ENCODE measurements at places on chromosomes 13 and 19.

DNA sequence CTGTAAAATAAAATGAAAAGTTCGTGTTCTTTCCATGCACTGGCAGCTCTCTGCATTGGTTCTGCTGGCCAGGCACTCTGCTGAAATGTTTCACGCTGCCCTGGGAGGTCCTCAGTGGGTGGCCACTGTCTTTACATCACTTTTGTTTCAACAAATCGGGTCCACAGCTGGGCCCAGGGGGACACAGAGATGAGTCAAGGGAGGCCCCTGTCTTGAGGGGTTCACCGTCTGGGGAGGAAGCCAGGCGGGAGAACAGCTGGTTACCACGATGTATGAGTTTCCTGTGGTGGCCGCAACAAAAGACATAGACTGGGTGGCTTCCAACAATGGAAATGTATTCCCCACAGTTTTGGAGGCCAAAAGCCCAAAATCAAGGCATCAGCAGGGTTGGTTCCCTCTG is 5.1 kb upstream of the KLF2 start:
- DNase-seq, result no peak

- no peak for DNase-seq
Observed at GRCh38 chr19:50994129-50994528, 7.3 kb downstream of the KLK8 start.

- no peak for DNase-seq
Observed at GRCh38 chr19:53871454-53871853, 3.8 kb downstream of the MYADM start.

- no peak for DNase-seq
Observed at GRCh38 chr13:55229906-55230569, 1910.7 kb upstream of the PRR20A start.

DNA sequence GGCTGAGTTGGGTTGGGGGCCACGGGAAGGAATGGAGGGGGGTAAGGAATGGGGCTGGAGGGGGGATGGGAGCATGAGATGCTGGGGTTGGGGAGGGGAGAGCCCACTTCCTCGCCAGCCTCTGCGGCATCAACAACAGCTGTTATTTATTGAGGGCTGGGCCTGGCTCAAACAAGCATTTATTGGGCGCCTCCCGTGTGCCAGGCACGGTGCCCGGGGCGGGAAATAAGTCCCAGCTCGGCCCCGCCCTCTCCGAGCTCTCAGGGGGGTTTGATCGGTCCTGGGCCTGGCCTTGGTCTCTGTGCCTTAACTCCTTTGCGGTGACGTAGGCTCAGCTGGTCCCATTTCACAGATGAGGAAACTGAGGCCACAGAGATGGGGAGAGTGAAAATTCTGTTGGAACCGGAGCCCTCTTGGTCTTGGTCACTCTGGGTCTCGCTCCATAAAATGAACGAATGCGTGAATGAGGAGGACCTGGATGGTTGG is 919 bp upstream of the ADAMTS10 start:
- DNase-seq, result no peak

- no peak for DNase-seq
Observed at GRCh38 chr13:69425235-69425634, 682.4 kb upstream of the ATXN8OS start.

- no peak for DNase-seq
Observed at GRCh38 chr13:33235078-33235477, 50.5 kb downstream of the STARD13 start.

DNA sequence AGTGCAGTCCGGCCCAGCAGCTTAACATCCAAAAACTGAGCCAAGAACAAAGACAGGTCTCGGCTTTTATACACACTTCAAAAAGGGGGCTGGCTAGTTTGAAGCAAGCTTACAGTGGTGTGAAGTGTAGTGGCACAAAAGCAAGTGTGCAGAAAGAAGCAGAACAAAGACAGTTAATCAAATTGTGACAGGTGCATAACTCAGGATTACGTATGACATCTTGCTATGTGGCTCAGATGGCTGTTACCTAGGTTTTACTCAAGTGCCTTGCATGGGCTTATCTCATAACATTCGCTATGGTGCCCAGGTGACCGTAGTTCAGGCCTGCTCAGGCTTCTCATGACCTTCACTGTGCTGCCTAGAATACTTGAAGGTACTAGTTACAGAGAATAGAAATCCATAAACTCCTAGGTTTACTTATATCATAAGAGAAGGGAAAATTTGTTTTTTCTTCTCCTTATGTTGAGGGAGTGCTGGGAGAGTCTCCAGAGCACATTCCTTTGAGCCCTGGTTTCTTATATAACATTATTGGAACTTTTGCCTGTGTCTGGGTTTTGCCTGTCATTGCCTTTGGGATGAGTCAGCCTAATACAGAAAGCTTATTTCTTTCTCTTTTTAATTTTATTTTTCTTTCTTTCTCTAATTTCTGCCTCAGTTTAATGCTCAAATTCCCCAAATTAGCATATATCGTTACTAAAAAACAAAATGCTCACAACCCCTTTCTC is 1629.1 kb upstream of the PCDH20 start:
- no peak for DNase-seq

DNA sequence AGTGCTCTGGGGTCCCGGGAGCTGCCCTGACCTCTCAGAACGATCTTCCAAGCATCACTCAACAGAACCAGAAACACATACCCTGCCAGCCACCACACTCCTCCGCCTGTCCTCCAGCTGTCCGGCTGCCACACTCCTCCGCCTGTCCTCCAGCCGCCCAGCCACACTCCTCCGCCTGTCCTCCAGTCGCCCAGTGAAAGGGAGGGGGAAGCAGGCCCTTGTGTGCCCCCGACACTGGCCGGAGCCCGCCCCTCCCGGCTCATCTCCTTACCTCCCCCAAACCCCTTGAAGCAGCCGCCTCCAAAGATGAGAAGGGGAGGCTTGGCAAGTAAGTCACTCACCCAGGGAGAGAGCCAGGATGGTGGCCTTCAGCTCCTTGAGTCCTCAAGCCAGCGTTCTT is 40.2 kb downstream of the STK24 start:
- no peak for DNase-seq

- DNase-seq, result no peak
Observed at GRCh38 chr13:38024431-38024830, 154.9 kb upstream of the TRPC4 start.

DNA sequence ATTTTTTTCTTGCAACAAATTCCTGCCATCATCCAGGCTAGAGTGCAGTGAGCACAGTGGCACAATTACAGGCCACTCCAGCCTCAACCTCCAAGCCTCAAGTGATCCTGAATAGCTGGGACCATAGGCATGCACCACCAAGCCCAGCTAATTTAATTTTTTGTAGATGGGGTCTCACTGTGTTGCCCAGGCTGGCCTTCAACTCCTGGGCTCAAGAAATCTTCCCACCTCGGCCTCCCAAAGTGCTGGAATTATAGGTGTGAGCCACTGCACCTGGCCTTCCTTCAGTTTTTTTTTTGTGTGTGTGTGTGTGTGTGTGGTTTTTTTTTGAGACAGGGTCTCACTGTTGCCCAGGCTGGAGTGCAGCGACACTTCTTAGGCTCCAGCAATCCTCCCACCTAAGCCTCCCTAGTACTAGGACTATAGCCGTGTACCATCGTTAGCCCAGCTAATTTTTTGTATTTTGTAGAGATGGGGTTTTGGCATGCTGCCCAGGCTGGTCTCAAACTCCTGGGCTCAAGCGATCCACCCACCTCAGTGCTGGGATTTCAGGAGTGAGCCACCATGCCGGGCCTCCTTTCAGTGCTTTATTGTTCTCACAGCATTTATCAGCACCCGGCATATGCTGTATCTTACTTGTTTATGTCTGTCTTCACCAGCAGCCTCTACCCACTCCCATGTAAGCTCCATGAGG is 5.9 kb upstream of the SRRM5 start:
- no peak for DNase-seq

GRCh38 chr13:44908266-44908665 is 81.0 kb downstream of the NUFIP1 start:
- DNase-seq, result no peak

DNA sequence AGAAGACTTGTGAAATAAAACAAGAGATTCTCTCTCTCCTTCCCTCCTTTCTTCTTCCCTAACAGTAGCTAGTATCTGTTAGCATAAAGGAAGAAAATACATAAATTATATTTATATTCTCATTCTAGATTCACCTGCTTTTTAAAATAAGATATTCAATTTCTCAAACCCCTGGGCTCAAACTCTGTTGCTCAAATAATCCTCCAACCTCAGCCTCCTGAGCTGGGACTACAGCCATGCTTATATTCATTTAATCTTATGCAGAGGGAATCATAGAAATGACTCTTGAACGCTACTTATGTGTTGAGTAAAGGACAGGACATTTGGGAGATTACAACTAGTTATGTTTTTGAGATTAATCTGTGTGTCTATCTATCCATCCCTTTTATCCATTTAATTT is 56.2 kb downstream of the GPC5 start:
- no peak for DNase-seq

DNA sequence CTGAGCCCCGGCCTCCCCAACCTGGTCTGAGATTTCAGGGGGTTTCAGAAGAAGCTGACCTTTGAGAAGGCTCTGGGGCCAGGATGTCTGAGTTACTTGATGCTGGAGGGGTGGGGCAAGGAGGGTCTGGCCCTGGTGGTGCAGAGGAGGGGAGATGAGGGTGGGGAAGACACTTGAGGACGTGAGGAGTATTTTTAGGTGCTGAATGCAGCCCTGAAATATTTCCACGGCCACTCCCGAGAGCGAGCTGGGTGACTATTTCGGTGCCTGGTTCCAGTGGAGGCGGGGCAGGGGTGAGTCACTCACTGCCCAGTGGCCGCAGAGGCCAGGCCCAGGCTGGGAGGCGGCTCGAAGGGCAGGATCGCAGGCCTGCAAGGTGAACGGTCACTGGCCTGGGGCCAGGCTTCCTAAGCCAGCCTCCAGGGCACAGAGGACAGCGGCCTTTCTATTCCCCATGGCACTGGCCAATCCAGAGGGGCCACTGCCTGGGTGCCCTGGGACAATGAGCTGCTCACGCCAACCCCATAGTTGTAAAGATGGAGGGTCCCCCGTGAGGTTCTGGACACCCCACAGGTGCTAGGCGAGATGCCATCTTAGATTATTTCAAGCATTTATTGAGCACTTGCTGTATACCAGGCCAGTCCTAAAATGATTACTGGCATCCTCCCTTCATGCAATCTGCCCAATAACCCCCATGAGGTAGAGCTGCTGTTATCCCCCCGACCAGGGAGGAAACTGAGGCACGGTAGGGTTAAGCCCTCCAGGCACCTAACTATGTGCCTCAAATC is 19.7 kb upstream of the JUND start:
- no peak for DNase-seq

DNA sequence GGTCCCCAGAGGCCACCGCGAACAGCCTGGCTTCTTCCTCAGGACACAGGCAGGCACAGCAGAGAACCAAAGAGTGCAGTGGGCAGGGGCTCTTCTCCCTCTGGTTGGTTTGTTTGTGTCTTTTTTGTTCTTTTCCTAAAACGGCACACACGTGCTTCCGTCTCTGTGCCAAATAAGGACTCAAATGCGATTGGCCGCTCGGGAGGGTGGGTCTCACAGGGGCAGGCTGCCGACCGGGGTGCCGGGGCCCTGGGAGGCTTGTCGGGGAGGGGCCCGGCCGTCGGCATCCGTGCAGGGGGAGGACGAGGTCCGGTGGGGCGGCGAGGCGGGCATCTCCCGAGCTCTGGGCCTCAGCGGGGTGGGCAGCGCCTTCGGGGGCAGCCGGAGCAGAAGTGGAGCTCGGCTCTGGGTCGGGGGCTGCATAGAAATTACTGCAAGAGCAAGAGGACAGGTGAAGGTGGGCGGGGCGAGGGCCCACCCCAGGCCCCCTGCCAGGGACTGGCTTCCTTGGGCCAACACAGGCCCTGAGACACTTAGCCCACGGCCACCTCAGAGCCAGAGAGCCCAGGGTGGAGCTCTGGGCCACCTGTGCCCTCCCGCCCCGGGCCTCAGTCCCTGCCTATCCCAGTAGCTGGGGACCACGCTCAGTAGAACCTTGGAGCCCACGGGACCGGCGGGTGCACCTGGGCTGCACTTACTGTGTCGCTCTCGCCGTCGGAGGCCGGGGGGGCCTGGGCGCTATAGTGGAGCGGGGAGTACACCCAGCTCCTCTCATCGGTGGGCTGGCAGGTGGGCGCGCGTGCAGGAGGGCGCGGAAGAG is 6.4 kb upstream of the CACTIN start:
- no peak for DNase-seq

GRCh38 chr13:23506071-23506806 is 64.0 kb upstream of the TNFRSF19 start:
- no peak for DNase-seq

GRCh38 chr19:58021541-58022282 is 12.1 kb upstream of the ZSCAN1 start:
- DNase-seq, result peak; percentile 55

DNA sequence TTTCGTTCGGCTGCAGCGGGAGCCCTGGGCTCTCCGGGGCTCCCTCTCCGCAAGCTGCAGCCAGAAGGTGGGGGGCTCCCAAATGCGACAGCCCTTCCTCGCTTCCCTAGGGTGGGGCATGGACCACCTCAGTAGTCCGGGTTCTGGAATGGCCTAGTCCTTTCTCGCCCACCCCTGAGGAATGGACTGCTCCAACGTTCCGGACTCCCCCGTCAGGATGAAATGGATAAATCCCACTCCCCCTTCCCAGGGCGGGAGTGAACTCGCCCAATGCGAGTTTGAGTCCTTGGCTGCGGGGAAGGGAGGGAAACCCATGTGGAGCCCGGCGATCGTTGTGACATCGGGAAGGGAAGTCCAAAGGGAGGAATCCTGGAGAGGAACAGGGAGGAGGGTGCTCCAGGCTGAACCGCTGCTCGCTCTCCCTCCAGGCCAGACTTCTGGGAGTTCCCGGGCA is 5.5 kb downstream of the HRC start:
- peak; percentile 68 for DNase-seq

- DNase-seq, result no peak
Observed at GRCh38 chr19:13795595-13796300, 505 bp downstream of the ZSWIM4 start.

- DNase-seq, result no peak
Observed at GRCh38 chr19:35247526-35248309, 1.1 kb upstream of the LSR start.

- DNase-seq, result no peak
Observed at GRCh38 chr13:96417939-96418685, 328.2 kb downstream of the HS6ST3 start.

GRCh38 chr13:48891586-48891985 is 84.1 kb upstream of the FNDC3A start:
- DNase-seq, result no peak

- no peak for DNase-seq
Observed at GRCh38 chr19:1052349-1052975, 12.6 kb downstream of the ABCA7 start.

GRCh38 chr19:33397536-33398360 is 24.2 kb downstream of the CEBPG start:
- DNase-seq, result no peak

GRCh38 chr13:95217920-95218830 is 83.1 kb downstream of the ABCC4 start:
- no peak for DNase-seq

GRCh38 chr19:10919352-10920287 is 8.8 kb downstream of the YIPF2 start:
- no peak for DNase-seq

GRCh38 chr19:33604651-33605050 is 17.1 kb upstream of the CHST8 start:
- DNase-seq, result no peak

GRCh38 chr13:50742353-50742752 is 101.1 kb downstream of the DLEU7 start:
- no peak for DNase-seq

GRCh38 chr13:75836441-75836840 is 200.3 kb downstream of the LMO7 start:
- no peak for DNase-seq

Measured in forelimb muscle (tissue), 1 donor.